ENCODE measurements at places on chromosomes 2 and 18.

DNA sequence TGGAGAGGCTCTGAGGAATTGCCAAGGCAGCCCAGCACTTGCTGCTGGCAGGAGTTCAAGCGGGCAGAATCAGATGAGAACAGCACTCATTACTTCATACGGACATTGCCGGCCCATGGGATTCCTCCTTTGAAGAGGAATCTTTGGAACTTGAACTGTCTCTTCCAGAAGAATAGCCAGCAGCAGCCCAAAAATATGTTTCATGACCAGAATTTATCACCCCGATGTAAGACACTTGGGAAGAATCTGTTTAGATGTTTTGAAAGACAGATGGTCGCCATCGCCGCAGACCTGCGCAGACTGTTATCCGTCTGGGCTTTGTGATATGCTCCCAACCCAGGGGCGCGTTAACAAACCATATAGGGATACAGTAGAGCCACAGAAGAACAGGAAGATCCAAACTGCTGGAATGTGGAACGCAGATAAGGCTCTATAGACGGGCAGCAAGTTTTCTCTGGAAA lies 3.7 kb upstream of the ADI1 start:
- no peak for DNase-seq

DNA sequence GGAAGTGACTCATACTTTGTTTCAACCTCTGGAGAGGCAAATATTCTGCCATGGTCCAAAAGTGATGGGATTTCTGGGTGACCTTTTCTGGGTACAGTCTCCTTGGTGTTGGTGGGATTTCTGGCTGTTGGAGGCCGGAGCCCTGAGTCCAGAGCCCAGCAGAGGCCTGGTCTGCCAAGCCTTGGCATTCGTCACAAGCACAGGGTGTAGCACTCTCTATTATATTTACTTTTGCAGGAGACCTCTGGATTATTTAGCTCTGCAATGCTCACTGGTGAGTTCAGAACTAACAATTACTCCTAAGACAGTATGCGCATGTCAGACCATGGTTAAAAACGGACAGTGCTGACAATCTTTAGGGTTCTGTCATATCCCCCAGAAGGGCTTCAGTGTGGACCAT lies 201.6 kb upstream of the TWIST2 start:
- no peak for DNase-seq

GRCh38 chr18:6737833-6738232 lies 8.3 kb downstream of the ARHGAP28 start:
- no peak for DNase-seq

GRCh38 chr2:169348321-169349024 lies 13.9 kb downstream of the LRP2 start:
- no peak for DNase-seq

GRCh38 chr2:238688193-238689153 lies 159.4 kb upstream of the TWIST2 start:
- DNase-seq = no peak

- no peak for DNase-seq
These were observed 555.0 kb upstream of the TMEFF2 start for GRCh38 chr2:192749611-192750200.

GRCh38 chr2:96816836-96817702 lies 1.0 kb downstream of the CNNM3 start:
- DNase-seq = no peak

GRCh38 chr2:157443795-157444640 lies at the start of gene CYTIP:
Gene CYTIP, minus strand, starts transcription at chr2:157444089. Its CDS starts 69 bp downstream, at chr2:157444020.
- DNase-seq = no peak

GRCh38 chr2:86557836-86558235 lies 5.4 kb downstream of the CHMP3 start:
- no peak for DNase-seq

- no peak for DNase-seq
These were observed 50.5 kb downstream of the IMPA2 start for GRCh38 chr18:12031846-12032245.

DNA sequence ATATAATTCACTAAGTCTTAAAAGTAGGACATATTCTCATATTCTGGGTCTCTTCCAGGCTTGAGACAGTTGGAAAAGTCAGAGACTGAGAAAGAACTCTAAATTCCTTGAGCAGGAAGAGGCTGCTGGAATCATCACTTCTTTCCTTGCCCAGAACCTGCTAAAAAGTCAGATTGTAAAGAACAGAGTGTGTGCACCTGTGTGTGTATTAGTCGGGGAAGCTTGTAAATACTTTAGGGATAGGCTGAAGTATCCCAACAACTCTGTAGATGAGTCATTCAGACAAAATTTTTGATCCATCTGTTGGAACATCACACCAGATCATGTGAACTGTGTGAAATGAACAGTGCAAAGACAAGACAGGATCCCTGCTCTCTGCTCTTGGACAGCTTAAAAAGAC lies 16.1 kb downstream of the GAREM1 start:
- DNase-seq = no peak

DNA sequence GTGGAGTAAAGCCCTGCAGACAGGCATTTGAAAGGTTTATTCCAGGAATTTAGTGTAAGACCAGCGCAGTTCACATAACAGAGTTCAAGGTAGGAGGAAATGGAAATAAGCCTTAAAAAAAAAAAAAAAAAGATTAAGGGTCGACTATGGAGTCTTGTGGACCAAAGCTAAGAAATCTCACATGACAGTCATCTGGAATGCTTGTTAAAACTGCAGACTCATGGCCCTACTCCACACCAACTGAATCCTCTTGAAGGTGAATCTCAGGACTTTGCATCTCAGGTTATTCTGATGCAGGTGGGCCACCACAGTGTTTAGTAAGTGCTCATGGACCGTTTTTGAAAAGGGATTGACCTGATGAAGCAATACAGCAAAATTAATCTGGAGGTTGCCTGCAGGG lies 8.8 kb downstream of the TTLL4 start:
- no peak for DNase-seq

DNA sequence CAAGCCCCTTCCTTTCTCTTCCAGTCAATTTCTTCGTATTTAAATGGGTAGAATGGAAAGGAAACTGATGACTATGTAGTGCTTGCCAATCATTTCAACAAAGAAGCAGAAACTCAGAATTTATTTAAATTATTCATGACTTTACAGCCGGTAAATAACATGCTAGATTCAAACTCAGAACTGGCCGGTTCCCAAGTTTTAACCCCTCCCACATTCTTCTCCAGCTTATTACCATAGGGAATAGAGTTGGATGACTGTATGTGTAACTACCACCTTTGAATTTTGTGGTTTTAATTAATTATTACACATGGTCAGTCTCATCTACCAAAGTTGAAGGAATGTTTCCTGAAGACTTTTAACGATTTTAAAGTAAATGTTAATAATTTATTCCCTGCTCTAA lies 819.3 kb upstream of the LRATD1 start:
- DNase-seq = no peak

- DNase-seq = no peak
These were observed 51.0 kb downstream of the ACOXL start for GRCh38 chr2:110783196-110783873.

- no peak for DNase-seq
These were observed 101.7 kb downstream of the POLR1A start for GRCh38 chr2:86003967-86004366.

DNA sequence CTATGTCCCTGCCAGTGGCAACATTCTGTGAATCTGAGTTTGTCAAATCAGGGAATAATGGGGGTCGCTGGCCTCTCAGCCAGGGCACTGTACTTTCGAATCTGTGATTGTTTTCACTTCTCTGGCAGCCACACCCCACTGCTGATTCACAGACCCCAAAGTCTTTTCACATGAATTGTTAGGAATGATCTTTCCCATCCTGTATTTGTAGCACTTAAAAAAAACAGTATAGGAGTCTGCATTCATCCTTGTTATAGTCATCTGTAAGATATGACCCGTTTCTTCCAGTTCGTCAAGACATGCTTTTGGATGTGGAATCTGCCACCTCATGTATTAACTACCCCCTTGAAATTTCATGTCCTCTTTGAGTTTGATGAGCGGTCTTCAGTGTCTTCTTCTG lies 928 bp downstream of the NAGK start:
- DNase-seq = no peak

DNA sequence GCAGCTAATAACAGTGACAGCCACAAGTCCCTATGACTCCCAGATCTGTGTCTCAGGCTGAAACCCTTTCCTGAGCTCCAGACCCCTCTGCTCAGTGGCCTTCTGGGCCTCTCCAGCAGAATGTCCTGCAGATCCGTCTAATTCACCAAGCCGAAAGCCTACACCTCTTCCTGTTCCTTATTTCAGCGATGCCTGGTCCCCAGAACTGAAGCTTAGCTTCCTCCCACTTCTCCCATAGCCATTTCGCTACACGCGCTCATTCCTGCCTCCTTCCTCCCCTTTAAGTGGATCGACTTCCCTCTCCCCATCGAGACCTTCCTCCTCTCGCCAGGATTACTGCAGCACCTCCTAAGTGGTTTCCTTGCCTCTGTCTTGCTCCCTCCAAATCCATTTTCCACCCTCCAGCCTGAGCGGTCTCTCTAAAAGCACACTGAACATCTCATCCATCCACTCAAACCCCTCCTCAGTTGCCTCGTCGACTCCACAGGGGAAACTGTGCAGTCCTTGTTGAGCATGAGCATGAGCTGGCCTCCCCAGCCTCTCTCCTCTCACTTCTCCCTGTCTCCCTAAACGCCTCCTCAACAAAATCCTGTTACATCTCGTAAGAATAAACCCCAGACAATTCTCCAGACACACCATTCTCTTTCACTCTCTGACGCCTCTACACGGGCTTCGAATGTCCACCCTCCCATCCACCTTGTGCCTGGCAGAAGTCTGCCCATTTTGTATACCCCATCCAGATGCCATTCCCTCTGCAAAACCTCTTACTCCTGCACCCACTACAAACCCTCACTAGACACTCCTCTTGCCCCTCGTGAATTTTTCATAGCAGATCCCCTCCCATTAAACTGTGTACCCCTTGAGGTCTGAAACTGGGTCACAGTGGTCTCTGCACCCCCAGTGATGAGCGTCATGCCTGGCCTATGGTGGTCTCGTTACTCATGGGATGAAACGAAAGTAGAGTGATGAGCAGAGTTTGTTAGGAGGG lies 232.6 kb downstream of the ATAD2B start:
- DNase-seq = no peak
